ENCODE measurements at places on chromosomes 16 and 17. TPM values are rescaled to one million over a fixed set of nuclear protein-coding genes. Genes with fewer than 3 reads are reported as not detected.

DNA sequence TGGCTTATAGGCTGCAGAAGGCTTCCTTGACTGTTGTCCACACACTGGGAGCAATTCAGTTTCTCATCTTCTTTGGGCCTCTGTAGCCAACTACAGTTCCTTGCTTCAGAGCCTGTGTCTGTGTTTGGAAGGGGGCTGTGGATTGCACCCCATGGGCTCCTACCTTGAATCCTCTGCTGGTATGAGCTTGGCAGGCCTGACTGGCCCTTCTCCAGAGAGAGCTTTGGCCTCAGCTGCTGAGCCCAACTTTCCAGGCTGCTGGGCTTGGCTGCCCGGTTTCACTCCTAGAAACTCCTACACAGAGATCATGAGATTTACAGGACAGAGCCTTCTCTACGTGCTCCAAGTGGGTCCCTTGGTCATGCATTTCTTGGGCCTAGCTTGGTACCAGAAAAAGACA lies 354.4 kb downstream of the SNX29 start:
- DNase-seq = no peak

DNA sequence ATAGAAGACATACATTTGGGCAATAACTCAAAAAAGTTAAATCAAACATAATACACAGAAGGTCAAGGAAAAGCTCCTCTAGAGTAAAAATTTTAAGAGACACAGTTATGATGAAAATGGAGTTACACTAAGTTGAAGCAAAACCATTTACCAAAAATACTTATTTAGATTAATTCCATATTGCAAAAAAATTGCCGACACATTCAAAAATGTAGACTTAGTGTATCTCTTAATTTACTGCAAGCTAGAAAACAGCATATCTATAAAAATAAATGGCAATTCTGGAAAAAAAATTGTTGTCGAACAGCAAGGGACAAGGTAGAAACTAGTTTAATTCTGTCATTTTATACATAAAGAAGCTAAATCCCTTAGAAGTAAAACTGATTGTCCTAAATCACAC lies 248.7 kb upstream of the KIF2B start:
- no peak for DNase-seq

GRCh38 chr16:9647981-9648701 lies 534.1 kb downstream of the GRIN2A start:
- DNase-seq = no peak

DNA sequence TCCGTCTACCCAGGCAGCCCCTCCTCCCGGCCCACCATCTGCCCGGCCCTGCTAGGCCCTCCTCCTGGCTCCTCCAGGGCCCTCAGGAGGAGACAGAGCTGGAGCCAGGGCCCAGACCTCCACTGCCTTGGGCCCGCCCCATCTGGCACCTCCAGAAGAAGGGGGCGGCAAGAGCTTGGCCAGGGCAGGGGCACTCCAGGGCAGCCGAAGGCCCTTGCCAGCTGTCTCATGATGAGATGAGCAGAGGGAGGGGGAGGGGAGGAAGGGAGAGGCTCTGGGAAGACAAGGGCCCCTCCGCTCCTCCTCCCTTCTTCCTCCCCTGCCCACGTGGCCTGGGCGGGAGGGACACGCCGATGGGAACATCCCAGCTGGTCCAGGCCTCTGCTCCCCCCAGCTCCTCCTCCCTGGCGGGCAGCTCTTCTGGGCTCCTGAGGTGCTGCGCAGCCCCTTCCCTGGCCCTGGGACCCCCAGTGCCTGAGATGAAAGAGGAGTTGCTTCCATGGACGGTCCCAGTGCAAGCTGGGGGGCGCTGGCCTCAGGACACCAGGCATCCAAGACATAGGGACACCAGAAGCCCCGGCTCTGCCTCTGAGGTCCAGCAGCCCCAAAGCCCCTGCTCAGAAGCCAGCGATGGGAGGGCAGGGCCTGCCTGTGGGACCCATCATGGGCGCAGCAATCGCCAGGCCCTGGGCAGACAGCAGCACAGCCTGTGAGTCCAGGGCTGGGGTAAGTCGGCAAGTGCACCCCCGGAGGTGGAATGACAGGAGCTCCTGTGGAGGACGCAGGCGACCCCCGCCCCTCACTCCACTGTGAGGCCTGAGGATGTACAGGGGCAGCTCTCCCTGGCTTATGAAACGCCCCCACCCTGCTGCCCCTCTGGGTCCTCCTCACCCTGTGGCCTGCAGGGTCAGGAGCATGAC lies 23.6 kb upstream of the ENPP7 start:
- no peak for DNase-seq

GRCh38 chr16:78515421-78515820 lies 416.0 kb downstream of the WWOX start:
- no peak for DNase-seq

GRCh38 chr17:35630530-35631148 lies 43.5 kb downstream of the AP2B1 start:
- DNase-seq = no peak

The HASPIN gene
- 4.2 TPM for total RNA-seq

The CLUH gene
- 46.6 TPM for total RNA-seq

DNA sequence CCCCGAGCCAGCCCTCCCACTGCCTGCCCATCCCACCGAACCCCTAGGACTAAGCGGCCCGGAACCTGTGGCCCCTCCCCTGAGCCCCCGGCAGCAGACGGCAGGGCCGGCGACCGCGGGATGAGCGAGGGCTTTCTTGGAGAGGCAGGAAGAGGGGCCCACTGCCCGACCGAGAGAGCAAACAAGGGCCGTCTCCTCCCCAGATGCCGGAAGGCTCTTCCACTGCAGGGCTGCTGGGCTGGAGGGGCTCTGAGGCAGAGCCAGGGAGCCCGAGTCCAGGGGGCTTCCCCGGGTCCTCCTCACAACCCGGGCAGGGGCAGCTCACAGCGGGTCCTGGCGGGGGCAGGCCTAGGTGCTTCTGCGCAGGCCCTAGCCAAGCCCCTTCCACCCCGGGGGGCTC lies 2.9 kb downstream of the PERCC1 start:
- no peak for DNase-seq

The STX4 gene
- 42.8 TPM for total RNA-seq

DNA sequence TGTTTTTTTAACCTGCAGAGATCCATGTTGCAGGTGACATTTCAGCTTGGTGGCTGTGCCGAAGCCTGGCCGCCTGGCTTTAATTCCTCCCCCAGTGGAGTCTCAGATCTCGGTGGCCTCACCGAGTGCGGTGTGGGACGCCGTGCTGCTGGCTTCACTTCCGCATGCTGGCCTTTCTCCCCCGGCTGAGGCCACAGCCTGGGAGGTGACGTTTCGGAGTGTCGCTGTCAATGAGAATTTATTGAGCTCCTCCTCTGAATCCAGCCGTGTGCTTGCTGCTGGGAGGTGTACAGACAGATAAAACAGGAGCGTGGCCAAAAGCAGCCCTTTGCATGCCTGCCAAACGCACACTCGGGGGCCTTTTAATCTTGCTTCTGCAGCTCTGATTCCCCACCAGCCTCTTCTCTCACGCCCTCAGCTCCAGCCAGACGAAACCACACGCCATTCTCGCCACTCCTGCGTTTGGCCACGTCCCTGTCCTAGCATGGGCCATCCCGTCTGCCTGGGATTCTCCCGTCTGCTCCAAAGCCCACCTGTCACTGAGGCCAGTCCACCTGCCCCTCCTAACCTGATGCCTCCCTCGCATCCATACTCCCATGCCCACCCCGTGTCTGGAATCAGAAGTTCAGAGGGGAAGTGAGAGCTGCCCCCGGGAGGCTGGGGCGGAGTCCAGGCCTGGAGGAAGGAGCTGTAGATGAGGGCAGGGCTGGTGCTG lies 3.6 kb downstream of the GSE1 start:
- DNase-seq = no peak

- no peak for DNase-seq
Measured at GRCh38 chr16:83943516-83944050, 9.5 kb upstream of the OSGIN1 start.

The GNG13 gene
- not detected for total RNA-seq

- DNase-seq = no peak
Measured at GRCh38 chr16:56259425-56259779, 68.1 kb downstream of the GNAO1 start.
